ENCODE measurements at places on chromosomes 16 and 17. TPM values are rescaled to one million over a fixed set of nuclear protein-coding genes. Genes with fewer than 3 reads are reported as not detected.

- no peaks in the 10 kb centered on the region for H3K27me3 ChIP-seq
- H3K4me3 ChIP-seq, result no peak overlapping the region
- no peak for DNase-seq
- H3K4me1 ChIP-seq, result no peaks in the 10 kb centered on the region
Observed at GRCh38 chr17:901964-902363, 77.6 kb downstream of the NXN start.

The CCL14 gene
- 19.9 TPM for total RNA-seq

- no peak overlapping the region for H3K27ac ChIP-seq
- H3K27me3 ChIP-seq, result no peaks in the 10 kb centered on the region
- no peaks in the 10 kb centered on the region for H3K4me1 ChIP-seq
- H3K4me3 ChIP-seq, result no peak overlapping the region
- no peaks in the 10 kb centered on the region for H3K36me3 ChIP-seq
Observed at GRCh38 chr17:67281053-67281452, 36.1 kb upstream of the HELZ start.

The KRT25 gene
- not detected for total RNA-seq

DNA sequence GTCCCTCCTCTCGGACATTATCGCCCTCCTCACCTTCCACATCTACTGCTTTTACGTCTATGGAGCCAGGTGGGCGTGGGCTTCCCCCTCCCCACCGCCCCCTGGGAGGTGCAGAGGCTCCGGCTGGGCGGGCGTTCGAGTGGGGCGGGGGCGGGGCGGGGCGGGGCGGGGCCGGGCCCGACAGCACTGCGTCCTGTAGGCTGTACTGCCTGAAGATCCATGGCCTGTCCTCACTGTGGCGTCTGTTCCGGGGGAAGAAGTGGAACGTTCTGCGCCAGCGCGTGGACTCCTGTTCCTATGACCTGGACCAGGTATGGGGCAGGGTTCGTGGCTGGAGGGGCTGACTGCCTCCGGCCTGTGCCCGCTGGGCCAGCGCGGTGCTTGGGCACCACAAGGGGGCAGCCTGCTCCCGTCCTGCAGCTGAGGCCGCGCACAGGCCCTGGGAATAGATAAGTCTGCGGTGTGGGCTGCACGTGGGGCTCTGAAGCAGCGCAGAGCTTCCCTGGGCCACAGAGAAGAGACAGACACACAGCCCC lies 9.2 kb downstream of the PIGQ start:
- H3K36me3 ChIP-seq, result peaks cover 10% of the 10 kb centered on the region
- no peaks in the 10 kb centered on the region for H3K27me3 ChIP-seq
- DNase-seq, result peak; percentile 74
- H3K27ac ChIP-seq, result no peak overlapping the region
- H3K4me3 ChIP-seq, result no peak overlapping the region
- H3K4me1 ChIP-seq, result no peaks in the 10 kb centered on the region

GRCh38 chr17:28499364-28499664 lies 6.8 kb upstream of the FOXN1 start:
- no peak for DNase-seq
- H3K4me3 ChIP-seq, result no peak overlapping the region
- H3K27me3 ChIP-seq, result no peaks in the 10 kb centered on the region
- no peak overlapping the region for H3K27ac ChIP-seq

- no peaks in the 10 kb centered on the region for H3K36me3 ChIP-seq
- peak; percentile 75 for DNase-seq
- H3K4me3 ChIP-seq, result peak within 1 kb of the TSS; percentile 80
- peak within 1 kb of the TSS; percentile 92 for H3K27ac ChIP-seq
- H3K4me1 ChIP-seq, result peaks cover 4% of the 10 kb centered on the region
- no peaks in the 10 kb centered on the region for H3K27me3 ChIP-seq
Observed at GRCh38 chr17:732067-732901, at the start of gene TLCD3A. TSS of gene TLCD3A (plus strand) at chr17:732596. CDS start at chr17:732648, 52 bp downstream.

The TP53TG3 gene
- not detected for total RNA-seq

DNA sequence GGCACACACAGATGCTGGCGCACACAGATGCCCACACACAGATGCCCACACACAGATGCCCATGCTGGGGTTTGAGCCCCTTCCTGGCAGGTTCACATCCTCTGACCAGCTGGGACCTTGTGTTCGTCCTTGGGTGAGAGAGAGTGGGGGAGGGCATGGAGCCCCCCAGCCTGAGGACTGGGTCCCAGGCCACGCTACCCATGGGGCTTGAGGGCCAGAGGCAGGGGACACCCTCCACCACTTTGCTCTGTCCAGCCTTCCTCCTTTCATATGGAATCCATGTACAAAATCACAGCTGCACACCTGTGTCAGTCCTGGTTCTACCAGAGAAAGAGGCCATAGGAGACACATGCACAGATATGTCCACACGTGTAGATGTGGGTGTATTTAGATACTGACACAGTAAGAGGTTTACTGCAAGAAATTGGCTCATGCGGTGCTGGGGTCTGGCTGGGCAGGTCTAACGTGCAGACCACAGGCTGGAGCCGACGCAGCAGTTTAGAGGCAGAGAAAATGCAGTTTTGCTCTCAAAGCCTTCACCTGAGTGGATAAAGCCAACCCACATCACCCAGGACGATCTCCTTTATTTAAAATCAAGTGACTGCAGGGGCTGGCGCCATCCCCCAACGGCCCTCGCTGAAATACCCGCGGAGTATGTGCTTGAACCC lies 10.8 kb downstream of the SLC22A31 start:
- no peaks in the 10 kb centered on the region for H3K4me1 ChIP-seq
- no peaks in the 10 kb centered on the region for H3K36me3 ChIP-seq
- H3K27me3 ChIP-seq, result no peaks in the 10 kb centered on the region
- no peak for DNase-seq

The IRX3 gene
- 95.1 TPM for total RNA-seq

The PFN1 gene
- total RNA-seq, result 1,039 TPM

DNA sequence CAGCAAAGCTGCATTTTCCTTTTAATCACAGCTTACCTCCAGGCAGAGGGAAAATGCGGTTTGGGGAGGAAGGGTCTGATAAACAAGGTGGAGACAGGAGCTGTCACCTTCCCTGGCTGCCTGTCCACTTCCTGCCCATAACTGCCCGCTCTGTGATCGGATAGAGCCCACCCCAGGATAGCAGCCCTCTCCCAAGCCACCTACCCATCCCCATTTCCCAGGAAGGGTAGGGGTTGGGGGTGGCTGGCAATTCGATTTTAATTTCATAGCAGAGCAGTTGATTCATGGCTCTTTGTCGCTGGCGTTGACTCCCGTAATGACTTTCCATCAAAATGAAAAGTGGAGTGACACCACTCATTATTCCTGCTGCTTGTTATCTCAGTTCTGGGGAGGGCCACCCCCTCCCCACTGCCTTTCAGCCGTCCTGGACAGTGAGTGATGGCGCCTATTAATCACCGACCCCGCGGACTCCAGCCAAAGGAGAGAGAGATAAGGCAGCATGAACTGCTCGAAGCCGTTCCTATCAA lies 11.2 kb downstream of the CDK5RAP3 start:
- no peak overlapping the region for H3K4me3 ChIP-seq
- no peak for DNase-seq
- H3K27me3 ChIP-seq, result no peaks in the 10 kb centered on the region
- peaks cover 19% of the 10 kb centered on the region for H3K36me3 ChIP-seq
- peaks cover 18% of the 10 kb centered on the region for H3K4me1 ChIP-seq
- H3K27ac ChIP-seq, result no peak overlapping the region

DNA sequence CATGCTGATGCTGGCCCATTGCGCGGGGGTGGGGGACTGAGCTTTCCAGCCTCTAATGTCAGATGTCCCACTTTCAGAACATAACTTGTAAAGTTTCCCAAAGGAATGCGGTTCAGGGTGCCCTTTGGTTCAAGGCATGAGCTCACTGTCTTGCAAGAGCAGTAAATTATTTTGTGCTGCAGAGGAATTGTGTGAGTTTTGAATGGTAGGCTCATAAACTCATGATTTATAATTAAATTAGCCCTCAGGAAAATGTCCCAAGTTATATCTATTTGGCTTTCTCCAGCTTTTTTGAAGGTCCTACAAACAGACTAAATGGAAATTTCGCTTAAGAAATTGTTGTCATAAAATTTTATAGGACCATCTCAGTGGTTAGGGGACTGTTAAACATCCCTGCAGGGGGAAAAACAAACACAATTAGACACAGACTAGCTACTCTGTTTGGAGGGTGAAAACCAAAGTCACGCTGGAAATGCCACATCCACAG lies 321.8 kb downstream of the HS3ST3B1 start:
- no peaks in the 10 kb centered on the region for H3K36me3 ChIP-seq
- no peak overlapping the region for H3K4me3 ChIP-seq
- no peaks in the 10 kb centered on the region for H3K4me1 ChIP-seq
- no peaks in the 10 kb centered on the region for H3K27me3 ChIP-seq
- no peak overlapping the region for H3K27ac ChIP-seq
- peak; percentile 21 for DNase-seq

DNA sequence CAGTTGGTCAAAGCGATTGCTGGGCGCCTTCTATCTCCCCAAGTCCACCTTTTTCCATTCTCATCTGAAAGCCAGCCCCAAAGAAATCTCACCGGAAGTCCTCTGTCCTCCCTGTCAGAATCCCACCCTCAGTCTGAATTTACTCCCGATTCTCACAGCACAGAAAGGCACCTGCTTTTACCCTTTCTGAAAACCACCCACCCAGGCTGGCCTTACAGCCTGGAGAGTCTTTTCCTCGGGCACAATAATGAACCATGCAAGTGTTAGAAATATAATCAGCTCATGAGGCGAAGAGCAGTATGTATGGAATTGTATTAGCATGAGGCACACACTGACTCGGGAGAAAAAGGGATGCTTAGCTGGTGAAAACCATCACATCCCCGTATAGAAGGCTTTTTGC lies 1.2 kb upstream of the ZFHX3 start:
- H3K36me3 ChIP-seq, result no peaks in the 10 kb centered on the region
- peaks cover 51% of the 10 kb centered on the region for H3K4me1 ChIP-seq
- peak overlapping the region; percentile 92 for H3K4me3 ChIP-seq
- no peaks in the 10 kb centered on the region for H3K27me3 ChIP-seq

- no peaks in the 10 kb centered on the region for H3K36me3 ChIP-seq
- H3K4me3 ChIP-seq, result no peak overlapping the region
- H3K27ac ChIP-seq, result no peak overlapping the region
- DNase-seq, result no peak
- no peaks in the 10 kb centered on the region for H3K4me1 ChIP-seq
- no peaks in the 10 kb centered on the region for H3K27me3 ChIP-seq
Observed at GRCh38 chr17:21542991-21543390, 149.3 kb upstream of the KCNJ18 start.

DNA sequence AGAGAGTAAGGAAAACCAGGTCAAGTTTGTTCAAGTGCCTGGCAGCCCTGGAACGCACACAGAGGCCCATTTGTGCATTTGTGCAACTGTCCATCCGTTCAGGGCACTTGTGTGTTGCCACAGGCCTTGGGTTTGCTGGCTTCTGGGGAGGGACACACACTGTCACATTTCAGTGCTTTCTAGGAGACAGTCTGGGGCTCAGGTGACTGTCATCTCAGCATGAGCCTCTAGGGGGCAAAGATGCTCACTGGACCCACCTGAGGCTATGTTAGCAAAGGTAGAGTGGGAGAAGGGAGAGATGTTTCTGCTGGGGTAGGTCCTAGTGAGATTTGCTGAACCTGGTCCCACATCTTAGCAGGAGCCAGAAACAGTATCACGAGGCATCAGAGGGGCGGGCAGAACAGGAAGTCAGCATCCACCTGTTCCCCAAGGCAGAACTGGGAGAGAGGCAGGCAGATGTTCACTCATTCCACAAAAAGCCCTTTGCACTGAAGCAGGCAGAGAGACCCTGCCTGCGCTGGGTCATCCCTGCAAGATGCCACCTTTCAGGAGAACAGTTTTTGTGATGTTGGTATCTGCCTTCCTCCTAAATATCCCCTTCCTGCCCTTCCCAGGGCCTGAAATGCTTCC lies 48.5 kb downstream of the RAI1 start:
- peaks cover 23% of the 10 kb centered on the region for H3K4me1 ChIP-seq
- H3K27ac ChIP-seq, result peak overlapping the region; percentile 75
- no peaks in the 10 kb centered on the region for H3K36me3 ChIP-seq
- no peak overlapping the region for H3K4me3 ChIP-seq
- H3K27me3 ChIP-seq, result no peaks in the 10 kb centered on the region

The GFAP gene
- not detected for total RNA-seq

The ZSCAN10 gene
- not detected for total RNA-seq

DNA sequence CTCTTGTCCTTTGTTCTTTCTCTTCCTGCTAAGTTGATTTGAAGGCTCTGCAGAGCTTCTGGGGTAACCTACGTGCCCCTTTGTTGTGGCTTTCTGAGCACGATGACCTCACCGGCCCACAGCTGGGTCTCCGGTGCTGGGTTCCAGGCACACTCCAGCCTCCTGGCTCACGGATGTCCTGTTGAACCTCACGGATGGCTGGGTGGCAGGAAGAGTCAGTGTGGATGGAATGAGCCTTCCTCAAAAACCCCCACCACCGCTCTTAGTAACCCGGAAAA lies 116.0 kb downstream of the SOCS1 start:
- no peak overlapping the region for H3K4me3 ChIP-seq
- H3K36me3 ChIP-seq, result no peaks in the 10 kb centered on the region
- no peaks in the 10 kb centered on the region for H3K4me1 ChIP-seq
- no peaks in the 10 kb centered on the region for H3K27me3 ChIP-seq
- no peak overlapping the region for H3K27ac ChIP-seq

All from prostate gland (tissue), 2 donors.